ENCODE measurements at places on chromosomes 13 and 19.

- DNase-seq, result peak; percentile 90
These were observed 129.0 kb upstream of the SPRY2 start for GRCh38 chr13:80469853-80470381.

DNA sequence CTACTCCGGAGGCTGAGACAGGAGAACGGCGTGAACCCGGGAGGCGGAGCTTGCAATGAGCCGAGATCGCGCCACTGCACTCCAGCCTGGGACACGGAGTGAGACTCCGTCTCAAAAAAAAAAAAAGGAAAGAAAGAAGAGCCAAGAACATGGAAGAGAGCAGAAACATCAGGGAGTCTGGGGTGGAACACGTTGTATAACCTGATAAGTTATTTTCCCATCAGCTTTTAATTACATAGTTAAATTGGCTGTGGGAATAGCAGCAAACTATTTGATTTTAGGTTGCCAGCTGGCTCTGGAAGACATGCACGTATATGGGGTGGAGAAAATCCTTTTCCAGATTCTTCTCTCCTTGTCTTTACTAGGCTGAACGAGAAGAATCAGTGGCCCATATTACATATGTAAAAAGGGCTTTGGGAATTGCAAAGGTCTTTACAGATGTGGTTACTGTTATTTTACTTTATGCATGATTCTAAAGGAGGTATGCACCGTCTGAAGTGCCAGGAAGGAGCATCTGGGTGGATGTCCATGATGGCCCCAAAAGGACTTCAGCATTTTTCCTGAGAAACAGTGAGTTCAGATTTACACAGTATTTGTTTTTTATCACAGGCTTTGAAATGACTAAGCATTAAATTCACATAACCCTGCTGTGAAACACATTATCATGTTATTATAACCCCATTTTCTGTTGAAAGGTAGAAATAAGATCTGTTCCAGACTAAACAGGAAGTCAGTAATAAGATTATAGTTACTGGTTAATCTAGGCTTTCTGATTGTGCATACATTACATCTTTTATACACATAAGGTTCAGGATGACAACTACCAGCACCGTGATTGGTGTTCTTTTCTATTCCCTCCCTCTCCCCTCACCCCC lies 4.6 kb upstream of the NAA16 start:
- no peak for DNase-seq

DNA sequence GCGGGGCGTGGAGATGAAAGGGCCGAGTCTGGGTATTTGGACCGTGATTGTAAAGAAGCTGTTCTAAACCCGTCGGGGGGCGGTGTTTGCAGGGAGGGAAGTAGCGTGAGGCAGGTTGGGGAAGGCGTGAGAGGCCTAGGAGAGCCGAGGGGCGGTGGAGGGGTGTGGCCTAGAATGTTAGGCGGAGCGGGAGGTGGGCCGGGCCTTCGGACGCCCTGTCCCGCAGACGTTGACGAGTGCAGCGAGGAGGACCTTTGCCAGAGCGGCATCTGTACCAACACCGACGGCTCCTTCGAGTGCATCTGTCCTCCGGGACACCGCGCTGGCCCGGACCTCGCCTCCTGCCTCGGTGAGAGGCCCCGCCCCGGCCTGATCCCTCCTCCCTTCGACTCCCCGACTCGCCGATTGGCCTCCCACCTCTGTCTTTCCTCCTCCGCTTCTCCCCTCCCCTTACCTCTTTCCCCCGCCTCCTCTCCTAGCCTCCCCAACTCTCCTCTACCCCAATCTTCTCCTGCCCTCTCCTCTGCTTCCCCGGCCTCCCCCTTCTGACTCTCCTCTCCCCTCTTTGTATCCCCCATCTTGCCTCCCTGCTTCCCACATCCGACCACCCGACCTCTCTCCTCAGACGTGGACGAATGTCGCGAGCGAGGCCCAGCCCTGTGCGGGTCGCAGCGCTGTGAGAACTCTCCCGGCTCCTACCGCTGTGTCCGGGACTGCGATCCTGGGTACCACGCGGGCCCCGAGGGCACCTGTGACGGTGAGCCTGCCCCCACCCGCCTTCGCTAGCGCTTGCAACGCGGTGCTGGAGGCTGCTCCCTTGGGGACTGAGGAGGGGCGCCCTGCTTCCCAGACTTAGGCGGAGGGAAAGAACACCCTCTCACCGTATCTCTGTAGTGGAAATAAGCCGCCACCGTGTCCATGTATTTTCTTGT lies 12.8 kb downstream of the LTBP4 start:
- DNase-seq, result peak; percentile 72

- DNase-seq, result peak; percentile 57
These were observed 82.0 kb downstream of the PCDH9 start for GRCh38 chr13:67148161-67148571.

DNA sequence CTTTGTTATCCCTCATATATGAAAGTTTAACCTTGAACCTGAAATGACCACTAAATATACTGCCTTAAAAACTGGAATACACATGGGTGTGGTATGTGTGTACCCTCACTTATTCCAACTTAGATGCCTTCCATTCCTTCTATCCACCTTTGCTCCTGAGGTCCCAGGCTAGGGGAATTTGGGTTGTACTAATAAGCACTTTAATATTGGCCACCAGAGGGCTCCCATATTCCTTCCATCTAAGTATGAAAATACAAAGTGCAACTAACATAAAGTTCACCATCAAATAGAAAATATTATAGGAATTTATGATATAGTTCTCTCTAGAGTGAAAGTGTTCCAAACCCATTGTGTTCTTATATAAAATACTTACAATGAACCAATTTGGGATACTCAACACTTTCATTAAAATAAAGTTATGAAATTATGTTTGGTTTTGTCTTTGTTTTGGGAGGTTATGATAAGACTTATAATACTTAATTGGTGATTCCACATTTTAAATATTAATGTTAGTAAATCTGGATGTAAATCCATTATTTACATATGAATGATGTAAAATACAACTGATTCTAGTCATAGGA lies 62.3 kb downstream of the ITGBL1 start:
- DNase-seq, result peak; percentile 2

DNA sequence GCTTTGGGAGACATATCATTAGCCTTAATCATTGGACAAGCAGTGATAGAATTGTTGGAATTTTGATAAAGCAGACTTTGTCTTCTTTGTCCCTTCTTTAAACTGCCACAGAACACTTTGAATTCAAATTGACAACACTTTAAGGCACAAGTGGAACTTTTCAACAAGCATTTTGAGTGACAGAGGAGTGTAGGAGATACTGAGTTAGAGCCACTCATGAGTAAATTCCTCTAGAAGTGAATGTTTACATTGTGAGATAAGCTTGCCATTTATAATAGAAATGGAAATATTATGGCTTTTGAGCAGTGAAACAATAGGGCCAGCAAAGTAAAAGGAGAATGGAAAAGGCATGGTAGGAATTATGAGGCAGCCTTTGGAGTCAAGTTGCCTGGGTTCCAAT lies 515.8 kb downstream of the SLITRK6 start:
- DNase-seq, result no peak

DNA sequence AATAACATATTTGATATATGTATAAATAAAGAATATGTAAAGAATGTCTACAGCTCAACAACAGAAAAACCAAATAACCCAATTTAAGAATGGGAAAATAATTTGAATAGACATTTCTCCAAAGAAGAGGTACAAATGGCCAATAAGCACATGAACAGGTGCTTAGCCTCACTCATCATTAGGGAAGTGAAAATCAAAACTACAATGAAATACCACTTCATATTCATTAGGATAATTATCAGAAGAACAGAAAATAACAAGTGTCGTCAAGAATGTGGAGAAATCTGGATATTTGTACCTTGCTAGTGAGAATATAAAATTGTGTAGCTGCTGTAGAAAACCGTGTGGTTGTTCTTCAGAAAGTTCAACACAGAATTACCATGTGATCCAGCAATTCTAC lies 8.4 kb upstream of the SUPT20H start:
- no peak for DNase-seq

- no peak for DNase-seq
These were observed 155.5 kb downstream of the TNFSF13B start for GRCh38 chr13:108425056-108425455.

DNA sequence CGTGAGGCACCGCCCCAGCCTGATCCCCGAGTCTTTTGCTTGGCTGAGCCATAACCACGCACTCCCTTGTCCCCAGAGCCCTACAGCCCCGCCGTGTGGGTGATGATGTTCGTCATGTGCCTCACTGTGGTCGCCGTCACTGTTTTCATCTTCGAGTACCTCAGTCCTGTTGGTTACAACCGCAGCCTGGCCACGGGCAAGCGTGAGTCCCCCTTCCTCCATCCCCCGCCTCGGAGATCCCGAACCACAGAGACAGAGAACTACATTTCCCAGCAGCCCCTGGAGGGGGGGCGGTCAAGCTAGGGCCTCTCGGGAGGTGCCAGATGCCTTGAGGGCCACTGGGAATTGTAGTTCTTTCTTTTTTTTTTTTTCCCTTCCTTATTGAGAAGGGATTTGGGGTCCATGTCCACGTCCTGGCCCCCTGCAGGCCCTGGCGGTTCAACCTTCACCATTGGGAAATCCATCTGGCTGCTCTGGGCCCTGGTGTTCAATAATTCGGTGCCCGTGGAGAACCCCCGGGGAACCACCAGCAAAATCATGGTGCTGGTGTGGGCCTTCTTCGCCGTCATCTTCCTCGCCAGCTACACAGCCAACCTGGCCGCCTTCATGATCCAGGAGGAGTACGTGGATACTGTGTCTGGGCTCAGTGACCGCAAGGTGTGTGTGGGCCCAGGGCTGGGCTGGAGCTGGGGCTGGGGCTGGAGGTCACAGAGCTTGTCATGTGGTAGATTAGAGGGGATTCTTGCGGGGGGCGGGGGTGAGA lies 25.9 kb downstream of the GRIN2D start:
- DNase-seq, result no peak

DNA sequence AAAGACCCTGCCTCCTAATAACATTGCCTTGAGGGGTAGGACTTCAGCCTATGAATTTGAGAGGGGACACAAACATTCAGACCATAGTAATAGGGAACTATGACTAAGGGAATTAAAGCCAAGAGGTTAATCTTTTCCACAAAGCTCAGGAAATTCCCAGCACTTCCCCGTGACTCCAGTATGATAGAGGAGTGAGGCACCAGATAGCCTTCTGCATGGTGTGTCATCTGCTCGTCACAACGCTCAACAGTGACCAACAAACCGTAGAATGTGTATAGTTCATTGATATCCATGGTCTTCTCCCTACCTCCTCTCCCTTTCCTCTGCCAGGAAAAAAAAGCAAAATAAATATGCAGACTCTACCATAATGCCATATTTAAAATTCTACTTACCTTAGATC lies 64.4 kb downstream of the B3GLCT start:
- DNase-seq, result no peak

DNA sequence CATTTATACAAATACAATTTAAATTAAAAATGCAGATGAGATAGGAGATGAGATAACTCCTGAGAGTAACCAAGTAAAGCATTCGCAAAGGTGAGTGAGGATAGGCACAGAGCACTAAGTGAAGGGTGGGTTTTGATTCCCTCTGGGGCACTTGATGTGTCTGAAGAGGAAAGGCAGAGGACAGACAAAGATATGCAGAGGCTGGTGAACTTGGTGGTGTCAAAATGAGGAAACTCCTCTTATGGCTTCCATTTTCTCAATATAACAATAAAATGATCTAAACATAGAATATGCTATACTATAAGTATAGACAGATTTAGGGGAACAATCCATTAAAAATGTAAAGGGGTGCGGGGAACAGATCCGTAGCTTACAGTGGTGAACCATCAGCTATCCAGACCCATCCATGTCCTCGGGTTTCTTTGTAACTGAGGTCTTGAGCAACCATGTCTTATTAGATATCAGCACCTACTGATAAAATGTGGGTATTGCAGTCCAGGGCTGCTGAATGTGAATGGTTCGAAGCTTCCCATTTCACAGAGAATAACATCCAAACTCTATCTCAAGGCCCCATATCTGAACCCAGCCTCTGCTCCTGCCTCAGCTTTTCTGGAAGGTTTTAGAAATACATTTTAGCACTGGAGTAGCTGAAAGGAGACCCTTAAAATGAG lies 73.9 kb upstream of the SLC10A2 start:
- peak; percentile 48 for DNase-seq

DNA sequence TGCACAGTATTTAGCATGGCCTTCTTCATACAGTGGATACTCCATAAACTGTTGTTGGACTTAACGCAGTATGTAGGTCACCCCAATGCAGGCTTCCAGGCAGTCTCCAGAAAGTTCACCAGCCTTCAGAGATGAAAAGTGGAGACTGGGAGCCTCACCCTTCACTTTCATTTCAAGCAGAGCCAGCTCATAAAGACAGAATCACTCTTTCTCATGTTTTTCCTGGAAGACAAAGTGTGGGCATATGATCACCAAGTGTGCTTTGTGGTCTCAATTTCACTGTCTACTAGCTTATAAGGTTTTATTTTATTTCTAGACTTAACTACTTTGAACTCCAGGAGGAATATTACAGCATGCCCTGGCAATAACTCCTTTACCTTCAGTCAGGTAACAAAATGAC lies 26.3 kb upstream of the TNFSF11 start:
- no peak for DNase-seq

DNA sequence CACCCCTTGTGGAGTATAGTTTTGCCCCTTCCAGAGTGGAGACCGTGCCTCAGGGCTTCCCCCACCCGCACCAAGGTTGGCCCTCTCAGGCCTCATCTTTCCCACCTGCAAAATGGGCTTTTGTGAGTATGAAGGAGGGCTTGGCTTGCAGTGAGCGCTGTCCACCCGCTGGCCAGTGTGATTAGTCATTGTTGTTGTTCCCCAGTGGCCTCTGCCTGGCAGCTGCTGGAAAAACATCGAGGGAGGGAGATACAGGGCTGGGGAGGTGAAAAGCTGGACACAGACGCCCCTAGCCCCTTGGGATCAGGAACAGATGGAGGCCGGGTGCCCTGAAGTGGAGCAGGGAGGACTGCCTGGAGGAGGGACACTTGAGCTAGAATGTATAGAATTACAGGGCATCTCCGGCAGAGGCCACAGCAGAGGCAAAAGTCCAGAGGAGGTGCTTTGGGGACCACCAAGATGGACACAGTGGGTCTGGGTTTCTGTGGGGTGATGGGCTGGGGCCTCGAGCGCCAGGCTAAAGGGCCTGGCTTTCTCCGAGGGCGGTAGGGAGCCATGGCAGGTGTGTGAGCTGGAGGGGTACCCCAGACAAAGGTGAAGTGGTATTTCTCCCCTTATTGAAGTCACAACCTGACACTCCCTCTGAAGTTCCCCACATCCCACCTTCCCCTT lies 3.9 kb upstream of the IL12RB1 start:
- no peak for DNase-seq

GRCh38 chr19:10983026-10983425 lies 22.2 kb downstream of the SMARCA4 start:
- DNase-seq, result no peak

- no peak for DNase-seq
These were observed 221.2 kb upstream of the SOX1 start for GRCh38 chr13:111845621-111846351.

GRCh38 chr19:36772311-36773222 lies at the start of gene ZNF850:
TSS of gene ZNF850 (minus strand) at chr19:36772807. CDS start at chr19:36762606, 10,201 bp downstream.
- peak; percentile 93 for DNase-seq
